ENCODE measurements at places on chromosomes 16 and 17.

DNA sequence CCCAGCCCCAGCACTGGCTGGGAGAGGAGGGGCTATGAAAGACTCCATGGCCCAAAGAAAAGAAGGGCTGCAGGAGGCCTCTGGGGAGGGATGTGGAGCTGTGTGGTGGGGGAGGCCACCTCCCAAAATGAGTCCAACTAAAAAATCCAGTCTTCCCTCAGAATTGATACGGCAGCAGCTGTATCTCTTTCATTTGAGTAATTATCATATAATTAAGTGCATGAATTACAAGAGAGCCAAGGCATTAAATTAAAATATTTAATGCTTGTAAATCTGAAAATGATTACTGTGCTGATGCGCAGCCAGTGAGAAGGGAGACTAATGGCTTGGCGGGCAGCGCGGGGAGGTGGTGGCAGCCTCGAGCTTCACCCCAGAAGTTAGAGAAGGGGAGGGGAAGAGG, 192.8 kb downstream of the C16orf78 start:
- no peak for DNase-seq

DNA sequence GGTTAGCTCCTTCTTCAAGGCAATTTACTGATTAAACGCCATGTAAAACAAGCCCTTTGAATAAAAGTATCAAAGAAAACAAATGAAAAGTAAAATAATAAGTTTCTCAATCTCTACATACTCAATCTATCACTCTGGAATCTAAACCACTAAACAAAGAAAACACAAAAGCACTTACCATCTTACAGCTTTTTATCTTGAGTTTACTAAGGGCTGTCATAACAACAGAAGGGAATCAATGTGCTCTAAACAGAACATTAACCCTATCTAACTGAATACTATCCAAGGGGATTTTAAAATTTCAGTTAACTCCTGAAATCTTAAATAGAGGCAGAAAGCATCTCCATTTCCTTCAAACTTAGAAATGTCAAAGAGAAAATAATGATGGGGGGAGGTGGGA, 3.4 kb downstream of the SKA2 start:
- DNase-seq = no peak

DNA sequence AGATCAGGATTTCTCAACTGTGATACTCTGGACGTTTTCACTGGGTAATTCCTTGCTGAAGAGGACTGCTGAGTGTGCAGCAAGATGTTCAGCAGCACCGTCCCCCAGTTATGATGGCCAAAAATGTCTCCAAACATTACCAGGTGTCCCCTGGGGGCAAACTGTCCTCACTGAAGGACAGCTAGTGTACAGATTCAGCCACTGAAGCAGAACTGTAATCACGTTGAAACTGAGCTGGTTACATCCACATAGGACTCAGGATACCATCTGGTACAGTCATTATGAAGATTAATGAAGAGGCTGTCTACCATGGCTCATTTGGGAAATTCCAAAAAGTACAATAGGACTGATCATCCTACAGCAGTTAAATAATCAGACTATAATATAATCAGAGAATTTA, 43.3 kb upstream of the GINS3 start:
- DNase-seq = no peak

DNA sequence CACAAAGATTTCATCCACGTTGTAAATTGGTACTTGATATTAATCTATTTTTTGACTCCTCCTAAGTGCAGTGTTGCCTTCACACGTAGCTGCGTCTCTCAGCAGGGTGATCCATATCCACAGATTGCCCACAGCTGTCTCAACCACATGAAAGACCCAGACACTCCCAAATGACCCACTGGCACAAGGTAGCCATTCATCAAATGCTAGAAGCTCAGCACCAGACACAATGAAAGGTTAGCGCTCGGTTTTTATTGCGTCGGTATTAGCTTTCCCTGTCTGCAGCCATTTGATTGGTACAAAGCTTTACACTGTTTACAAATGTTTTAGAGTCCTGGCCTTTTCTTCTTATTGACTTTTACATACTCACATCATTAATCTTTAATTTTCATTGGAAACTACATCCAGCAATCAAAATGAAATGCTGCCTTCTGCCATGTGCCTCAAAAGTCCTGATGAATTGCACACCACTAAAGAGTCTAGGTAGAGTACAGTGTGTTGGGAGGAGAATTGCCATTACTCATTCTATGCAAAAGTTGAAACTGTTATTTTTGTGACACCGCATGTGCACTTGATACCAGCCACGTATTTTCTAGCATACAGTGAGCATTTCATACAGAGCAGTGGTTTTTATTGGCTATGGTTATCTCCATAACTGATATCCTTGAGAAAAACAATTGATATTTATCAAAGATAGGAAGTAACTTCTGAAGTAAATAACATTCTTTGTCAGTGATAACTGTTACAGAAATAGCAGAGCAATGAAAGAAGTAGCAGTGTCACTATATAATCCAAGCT, 127.3 kb upstream of the NUDT7 start:
- no peak for DNase-seq
